Cardiac muscle cell (in vitro differentiated cells and primary cell): ENCODE measurements at places on chromosomes 4 and X. TPM values are rescaled to one million over a fixed set of nuclear protein-coding genes. Genes with fewer than 3 reads are reported as not detected.

DNA sequence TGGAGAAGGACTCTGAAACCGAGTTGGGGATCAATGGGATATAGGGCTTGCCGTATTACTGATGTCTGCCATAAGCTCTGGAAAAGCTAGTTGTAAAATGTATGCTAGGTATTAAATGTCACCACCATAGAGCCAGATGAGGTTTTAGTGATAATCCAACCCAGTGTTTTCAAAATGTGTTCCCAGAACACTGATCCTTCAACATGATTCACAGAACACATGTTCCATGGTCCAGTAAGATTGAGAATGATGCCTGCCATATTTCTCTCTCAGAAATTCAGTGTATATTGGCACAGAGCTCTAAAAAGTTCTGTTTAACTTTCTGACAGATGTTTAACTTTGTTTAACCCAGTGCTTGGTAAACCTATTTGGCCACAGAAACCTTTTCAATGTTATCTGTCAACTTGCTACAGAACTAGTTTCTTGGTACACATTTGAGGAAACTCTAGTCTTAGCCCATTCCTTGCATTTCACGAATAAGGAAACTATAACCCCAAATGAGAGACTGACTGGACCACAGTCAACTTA lies 160.2 kb downstream of the PALLD start:
- H3K4me1 ChIP-seq, result peaks cover 14% of the 10 kb centered on the region
- H3K36me3 ChIP-seq, result no peaks in the 10 kb centered on the region
- DNase-seq, result no peak
- H3K27me3 ChIP-seq, result no peaks in the 10 kb centered on the region
- no peak overlapping the region for H3K27ac ChIP-seq

DNA sequence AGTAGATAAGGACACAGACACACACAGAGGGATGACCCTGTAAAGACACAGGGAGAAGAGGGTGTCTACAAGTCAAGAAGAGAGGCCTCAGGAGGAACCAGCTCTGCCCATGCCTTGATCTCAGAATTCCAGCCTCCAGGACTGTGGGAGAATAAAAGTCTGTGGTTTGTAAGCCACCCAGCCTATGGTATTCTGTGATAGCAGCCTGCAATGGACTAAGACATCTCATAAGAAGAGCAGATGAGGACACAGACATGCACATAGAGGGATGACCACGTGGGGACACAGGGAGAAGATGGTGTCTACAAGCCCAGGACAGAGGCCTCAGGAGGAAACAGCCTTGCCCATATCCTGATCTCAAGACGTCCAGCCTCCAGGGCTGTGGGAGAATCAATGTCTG lies 9.4 kb downstream of the XG start:
- H3K4me1 ChIP-seq, result no peaks in the 10 kb centered on the region
- H3K27me3 ChIP-seq, result no peaks in the 10 kb centered on the region
- no peaks in the 10 kb centered on the region for H3K36me3 ChIP-seq
- H3K27ac ChIP-seq, result no peak overlapping the region

The TDO2 gene
- total RNA-seq, result 0.57 and 2.6 TPM in 2 replicates

The GAGE12J gene
- not detected in 2 replicates for total RNA-seq

The EXOC1L gene
- total RNA-seq, result not detected in 2 replicates

DNA sequence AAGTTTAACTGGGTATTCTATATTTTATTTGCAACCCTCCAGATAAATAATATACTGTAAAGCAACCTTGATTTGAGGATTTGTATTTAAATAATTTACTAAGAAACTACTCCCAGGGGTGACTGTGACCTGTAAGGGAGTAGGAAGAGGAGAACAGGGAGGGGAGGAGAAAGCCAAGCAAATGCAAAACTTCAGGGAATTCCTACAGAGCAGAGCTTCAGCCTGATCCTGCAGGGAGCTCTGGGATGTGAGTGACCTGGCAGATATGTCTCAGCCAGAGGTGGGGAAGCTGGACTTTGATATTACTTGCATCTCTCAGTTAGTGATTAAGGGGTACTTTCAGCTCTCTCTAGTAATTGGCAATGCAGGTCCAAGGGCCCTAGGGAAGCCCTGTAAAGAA lies 302.0 kb downstream of the FRMPD4 start:
- DNase-seq, result no peak
- no peak overlapping the region for H3K27ac ChIP-seq
- no peaks in the 10 kb centered on the region for H3K4me1 ChIP-seq
- no peak overlapping the region for H3K4me3 ChIP-seq

The LSM6 gene
- total RNA-seq, result 51.8 and 54.0 TPM in 2 replicates
